ENCODE measurements at places on chromosomes 2 and 18.
A peak's percentile ranks its signal among the peaks of the same experiment; 100 is the strongest.

DNA sequence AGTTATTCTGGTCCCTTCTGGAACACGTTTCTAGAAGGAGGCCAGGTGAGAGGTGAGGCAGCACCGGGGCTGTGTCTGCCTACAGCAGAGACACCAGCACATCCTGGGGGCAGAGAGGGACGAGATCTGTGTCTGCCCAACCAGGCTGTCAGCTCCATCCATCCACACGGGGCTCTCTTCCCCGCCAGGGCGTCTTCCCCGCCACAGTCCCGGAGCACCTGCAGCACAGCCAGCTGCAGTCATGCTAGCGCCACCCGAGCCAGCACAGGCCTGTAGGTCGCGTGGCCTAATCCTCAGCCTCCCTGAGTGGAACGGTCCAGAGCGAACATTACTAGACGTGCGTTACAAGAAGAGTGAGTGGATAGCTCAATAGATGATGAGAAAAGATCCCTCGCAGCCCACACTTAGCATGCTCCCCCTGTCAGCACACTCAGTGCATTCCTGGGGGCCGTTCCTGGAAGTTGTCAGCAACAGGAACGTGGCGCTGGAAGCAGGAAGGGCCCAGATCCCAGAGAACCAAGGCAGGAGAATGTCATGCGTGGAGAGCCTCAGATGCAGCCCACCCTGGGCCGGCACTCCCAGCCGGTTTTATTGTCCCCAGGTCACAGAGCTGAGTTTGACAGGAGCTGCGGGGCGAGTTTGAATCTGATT, 179.0 kb downstream of the TWIST2 start:
- DNase-seq, result no peak

DNA sequence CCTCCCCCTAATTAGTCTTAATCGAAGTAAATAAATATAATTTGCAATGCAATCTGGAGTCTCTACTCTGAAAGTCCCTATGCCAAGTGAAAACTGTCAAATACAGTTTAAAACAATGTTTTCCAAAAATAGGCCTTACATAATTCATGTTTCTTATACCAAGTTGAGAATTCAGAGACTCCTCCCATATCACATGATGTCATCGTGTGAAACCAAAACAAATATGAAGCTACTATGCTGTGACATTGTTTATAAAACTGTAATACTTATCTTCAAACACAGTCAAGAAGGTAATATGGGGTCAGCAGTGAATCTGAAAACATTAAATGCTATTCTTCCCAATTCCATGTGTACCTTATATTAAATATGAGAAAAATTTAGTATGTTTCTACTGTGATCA, 940.2 kb upstream of the FANCL start:
- no peak for DNase-seq

DNA sequence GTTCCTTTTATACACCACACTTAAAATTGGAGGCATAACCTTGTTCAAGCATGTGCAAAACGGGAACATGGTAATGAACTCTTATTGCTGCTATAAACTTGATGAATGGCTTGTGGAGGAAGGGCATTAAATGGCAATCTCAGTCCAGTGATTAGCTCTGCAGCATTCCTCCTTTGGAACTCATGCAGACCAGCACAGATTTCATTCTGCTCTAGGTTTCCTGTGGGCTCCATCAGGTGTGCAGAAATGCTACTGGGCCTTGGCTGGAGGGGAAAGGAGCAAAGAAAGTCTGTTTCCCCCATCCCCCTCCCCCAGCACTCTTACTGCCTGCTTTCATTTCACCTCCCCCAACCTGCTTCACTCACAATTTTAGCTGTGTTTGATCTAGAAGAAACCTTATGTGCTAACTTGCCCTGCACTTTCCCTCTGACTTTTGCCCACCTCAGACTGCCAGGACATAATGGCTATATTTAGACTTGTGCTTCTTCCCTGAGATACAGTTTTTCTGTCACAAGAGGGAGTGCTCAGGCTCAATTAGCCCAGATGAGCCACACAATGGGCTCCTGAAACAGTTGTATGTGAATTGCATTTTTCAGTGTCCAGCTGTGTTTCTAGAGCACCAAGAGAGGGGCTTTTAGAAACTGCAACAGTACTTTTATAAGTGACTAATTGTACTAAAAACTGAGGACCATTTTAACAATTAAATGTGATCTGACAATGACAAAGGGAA, 109.8 kb downstream of the FSHR start:
- DNase-seq, result no peak

DNA sequence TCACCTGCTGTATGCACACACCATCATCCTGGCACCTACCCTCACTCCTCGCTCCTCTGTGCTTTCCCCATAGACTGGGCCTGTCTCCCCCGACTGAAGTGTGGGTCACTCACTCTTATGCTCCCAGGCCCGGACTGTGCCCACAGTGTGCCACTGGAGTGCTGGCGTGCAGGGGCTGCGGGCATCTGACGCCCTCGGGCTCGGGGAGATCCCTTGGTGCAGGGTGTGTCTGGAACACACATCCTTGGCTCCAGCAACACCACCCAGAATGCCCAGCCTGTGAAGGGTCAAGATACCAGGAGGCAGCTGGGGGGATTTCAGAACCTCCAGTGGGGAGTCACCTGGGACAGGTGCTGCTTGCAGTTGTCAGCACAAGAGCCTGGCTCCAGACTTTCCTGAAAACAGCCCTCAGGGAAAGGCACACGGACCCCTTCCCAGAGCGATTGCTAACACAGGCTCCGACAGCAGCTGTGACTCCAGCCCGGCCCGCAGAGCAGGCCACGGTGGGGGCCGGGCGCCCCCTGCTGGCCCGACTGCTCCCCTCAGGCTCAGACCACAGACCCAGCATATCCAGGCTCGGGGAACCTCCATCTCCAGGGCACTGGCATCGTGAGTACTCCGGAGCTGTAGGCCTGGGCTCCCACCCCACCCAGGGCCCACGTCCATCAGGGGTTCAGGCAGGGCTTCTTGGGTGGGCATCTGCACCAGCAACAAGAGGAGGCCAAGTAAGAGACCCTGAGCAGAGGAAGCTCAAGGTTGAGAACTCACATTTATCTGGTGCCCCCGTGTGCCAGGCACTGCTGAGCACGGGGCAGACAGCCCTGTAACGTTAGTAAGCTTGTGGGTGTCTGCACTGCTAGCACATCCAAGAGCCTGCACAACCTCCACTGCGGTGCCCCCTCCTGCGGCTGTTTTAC, 8.6 kb downstream of the HS1BP3 start:
- peak; percentile 72 for DNase-seq

DNA sequence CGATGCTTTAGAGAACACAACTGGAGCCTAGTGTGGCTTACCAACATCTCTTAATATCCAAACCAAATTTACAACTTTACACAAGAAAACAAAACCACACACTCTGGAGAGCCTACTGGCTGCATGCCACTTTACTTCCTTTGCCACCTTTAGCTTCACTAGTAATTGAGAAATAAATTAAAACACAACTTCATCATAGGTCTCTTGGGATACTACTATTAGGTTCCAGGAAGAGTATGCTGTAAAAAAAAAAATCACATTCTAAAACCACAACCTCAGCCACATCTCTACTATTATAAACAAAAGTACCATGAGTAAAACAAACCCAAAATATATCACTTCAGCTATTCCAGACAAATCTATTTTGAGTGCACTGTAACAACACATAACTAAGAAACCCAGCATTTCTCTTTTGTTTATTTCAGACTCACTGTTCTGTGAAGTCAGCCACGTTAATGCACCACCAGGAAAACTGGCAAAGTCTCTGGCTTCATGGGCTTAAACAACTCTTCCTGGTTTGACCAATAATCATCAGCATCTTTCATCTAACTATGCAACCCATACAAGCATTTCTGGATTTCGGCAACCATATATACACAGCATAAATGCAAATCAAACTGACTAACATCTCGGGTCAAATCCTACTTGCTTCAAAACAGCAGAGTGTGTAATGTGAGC, 59.1 kb downstream of the REV1 start:
- DNase-seq, result no peak
